ENCODE measurements at places on chromosomes 12 and 14.

- DNase-seq = no peak
These were observed 6.3 kb upstream of the KCNJ8 start for GRCh38 chr12:21780786-21781185.

DNA sequence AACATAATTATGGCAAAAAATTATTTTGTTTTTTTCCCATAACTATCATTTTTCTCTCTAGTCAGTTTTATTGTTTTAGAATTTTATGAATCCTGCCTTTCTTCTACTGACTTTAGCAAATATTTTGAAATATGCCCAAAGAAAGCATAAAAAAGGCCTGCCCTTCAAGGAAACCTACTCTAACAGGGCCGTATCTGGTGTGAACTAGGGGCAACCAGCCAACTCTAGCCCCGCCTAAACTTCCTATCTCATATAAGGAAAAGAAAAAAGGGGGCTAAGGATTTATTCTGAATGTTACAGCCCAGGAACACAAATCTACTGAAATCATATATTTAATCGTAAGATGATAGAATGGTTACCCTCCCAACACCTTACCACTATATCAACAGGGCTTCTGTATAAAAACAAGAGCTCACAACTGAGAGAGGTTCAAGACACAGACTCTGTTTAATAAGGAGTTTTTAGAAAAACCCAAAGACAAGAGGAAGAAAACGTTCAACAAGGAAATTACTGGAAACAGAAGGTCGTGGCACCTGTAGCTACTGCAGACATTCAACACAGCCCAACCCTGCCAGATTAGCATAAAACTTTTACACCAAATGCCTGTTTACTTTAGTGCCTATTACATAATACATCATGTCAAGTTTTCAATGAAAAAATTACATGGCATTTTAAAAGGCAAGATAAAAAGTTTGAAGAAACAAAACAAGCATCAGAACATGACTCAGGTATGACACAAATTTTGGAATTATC, 12.9 kb upstream of the EPYC start:
- no peak for DNase-seq

DNA sequence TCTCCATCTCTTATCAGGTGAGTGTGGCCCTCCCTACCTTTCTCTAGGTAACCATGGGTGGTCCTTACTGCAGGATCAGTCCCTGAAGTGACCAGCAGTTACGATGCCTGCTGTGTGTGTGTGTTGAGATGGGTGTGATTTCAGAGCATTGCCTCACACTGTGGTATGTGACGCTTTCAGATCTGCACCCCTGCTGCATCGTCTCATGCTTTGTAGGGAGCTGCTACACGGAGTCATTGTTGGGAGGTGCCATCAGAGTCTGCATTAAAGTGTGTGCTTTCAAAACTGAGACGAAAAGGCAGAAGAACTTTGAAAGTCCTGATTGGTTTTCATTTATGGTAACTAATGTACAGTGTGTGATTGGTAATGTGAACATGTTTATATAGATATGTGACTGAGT, 150.5 kb downstream of the PELI2 start:
- no peak for DNase-seq

DNA sequence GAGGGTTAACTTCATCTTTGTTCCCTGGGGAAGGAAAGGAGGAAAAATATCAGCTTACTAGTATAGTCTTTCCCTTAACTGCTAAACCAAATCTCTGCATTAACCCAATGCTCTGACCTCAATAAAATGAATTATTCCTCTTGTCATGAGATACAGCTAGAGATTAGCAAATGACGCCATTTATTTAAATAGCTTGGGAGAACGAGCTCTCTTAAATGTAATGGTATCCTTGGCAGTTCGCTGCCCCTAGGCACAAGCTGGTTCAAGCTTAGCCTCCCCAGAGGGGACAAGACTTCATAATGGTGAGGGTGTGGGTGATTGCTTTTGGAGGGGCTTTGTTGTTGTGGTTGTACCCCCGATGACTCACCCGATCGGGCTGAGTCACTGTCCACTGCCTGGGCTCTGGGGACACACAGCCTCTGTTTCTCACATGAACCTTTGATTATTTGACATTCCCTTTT, 19.6 kb downstream of the FNTB start:
- DNase-seq = no peak

DNA sequence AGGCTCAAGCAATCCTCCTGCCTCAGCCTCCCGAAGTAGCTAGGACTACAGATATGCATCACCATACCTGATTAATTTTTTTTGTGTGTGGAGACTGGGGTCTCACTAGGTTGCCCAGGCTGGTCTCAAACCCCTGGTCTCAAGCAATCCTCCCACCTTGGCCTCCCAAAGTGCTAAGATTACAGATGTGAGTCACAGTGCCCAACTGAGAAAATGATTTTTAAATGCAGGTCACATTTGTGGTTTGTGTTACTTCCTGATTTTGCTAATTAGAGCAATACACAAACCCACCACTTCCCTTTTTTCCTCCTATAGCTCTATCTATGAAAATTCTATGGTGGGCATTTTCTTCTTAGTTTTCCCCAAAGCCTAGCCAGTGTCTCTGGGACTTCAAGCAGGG, 45.5 kb upstream of the TMEM263 start:
- no peak for DNase-seq

GRCh38 chr12:132662901-132663755, 24.0 kb downstream of the POLE start:
- no peak for DNase-seq

DNA sequence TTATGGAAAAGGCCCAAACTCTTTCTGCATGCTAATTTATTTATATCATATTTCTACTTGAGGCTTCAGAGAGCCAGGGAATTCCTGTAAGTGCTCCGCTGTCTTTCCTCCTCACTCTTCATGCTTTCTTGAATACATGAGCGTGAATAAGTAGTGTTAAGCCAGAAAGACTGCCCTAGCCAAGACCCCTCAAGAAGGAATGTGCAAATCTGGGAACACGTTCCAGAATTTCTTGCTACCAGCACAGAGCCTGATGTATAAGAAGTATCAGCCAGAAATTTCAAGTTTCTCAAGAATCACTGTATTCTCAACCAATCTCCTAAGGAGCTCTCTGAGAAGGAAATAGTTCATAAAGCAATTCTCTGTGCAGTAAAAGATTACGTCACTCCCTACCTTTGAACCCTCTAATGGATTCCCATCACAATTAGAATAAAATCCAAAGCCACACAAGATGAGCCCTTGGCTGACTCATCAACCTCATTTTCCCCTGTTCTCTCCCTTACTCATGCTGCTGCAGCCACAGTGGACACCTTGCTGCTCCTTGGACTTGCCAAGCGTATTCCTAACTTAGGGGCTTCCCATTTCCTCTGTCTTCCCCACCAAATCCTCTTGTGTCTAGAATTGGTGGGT, 6.9 kb upstream of the TSPAN8 start:
- DNase-seq = no peak

DNA sequence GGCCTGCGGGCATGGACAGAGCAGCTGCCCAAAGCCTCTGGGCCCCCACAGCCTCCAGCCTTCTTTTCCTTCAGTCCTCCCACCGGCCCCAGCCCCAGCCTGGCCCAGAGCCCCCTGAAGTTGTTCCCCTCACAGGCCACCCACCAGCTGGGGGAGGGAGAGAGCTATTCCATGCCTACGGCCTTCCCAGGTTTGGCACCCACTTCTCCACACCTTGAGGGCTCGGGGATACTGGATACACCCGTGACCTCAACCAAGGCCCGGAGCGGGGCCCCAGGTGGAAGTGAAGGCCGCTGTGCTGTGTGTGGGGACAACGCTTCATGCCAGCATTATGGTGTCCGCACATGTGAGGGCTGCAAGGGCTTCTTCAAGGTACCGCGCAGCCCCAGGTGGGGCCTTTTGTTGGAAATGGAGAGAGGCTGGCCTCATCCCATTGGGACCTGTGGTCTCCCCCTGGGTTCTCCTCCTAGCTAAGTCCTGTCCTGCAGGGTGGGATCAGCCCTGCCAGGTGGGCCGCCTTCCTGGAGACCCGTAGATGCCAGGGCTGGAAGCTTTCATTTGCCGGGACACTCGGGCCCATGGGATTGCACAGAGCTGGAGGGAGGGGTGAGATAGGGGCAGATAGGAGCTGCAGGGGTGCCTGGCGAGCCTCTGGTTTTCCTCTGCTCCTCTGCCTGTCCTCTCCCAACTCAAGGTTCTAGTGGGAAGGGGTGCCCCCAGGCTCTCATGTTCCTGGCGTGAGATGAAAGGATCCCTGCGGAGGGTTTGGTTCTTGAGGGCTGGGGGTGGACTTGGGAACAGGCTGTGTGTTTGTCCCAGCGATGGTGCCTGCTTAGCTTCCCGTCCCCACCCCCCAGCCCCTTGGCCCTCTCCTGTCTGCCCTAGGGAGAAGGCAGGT, 3.8 kb downstream of the NR4A1 start:
- DNase-seq = no peak

- DNase-seq = no peak
These were observed 27.4 kb downstream of the PCNX1 start for GRCh38 chr14:70934502-70935134.

GRCh38 chr14:50791201-50791600, 39.8 kb downstream of the NIN start:
- no peak for DNase-seq

DNA sequence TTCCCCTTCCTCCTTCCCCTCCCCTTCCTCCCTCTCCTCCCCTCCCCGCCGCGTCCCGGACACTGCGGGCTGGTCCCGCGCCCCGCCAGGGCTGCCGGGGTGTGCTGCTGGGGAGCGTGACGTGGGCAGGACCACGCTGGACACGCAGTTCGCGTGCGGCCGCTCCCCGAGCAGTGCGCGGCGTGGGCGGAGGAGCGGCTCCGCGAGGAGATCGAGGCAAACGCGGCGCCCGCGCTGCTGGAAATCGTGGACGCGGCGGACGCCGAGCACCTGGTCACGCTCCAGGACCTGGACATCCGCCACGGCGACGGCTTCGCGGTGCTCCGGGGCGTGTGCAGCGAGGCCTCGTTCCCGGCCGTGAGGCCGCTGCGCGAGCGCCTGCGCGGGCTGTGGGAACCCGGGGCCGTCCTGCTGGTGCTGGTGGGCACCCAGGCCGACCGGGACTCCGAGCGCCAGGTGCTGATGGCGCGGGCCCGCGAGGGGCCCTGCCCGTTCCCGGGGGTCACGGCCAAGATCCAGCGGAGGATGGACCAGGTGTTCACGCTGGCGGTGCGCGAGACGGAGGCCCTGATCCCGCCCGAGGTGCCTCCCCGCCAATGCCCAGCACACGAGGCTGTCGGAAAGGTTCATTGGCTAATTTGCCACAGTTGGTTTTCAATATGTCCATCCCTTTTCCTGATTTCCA, 84.3 kb downstream of the TNFAIP2 start:
- DNase-seq = no peak

DNA sequence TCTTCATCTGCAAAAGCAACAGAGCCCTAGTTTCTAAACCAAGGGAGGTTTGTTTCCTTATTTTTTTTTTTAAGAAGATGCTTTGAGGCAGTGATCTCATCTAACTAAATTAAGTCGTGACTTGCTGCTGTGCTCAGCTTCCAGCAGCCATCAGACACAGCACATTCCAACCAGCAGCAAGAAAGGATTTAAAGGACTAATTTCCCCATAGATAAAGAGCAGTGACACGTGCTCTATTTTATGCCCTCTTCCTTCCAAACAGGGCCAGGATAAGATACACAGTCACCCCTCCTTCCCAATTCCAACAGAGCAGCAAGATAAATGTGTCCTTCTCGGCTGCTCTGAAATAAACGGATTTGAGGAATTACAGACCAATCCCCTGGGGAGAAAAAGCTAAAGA, 81.7 kb downstream of the PRKAB1 start:
- DNase-seq = no peak

DNA sequence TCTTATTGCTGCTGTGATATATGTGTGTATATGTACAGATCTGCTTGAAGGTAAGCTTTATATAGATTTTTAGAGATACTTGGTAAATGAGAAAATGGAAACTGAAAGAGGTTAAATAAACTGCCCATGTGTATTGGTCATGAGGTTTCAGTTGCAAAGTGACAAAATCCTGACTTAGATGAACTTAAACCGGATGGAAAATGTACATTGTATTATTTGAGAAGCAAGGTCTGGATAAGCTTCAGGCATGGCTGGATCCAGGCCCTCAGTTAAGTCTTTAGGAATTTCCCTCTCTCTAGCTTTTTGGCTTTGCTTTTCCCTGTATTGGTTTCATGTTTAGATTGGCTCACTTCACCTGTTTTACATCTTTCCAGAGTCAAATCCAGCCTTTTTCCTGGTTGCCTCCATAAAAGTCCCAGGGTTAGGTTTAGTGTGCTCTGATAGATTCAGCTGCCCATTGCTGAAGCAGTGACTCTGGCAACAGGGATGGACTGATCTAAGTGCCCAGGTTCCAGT, 21.0 kb upstream of the MAP1LC3B2 start:
- DNase-seq = no peak

DNA sequence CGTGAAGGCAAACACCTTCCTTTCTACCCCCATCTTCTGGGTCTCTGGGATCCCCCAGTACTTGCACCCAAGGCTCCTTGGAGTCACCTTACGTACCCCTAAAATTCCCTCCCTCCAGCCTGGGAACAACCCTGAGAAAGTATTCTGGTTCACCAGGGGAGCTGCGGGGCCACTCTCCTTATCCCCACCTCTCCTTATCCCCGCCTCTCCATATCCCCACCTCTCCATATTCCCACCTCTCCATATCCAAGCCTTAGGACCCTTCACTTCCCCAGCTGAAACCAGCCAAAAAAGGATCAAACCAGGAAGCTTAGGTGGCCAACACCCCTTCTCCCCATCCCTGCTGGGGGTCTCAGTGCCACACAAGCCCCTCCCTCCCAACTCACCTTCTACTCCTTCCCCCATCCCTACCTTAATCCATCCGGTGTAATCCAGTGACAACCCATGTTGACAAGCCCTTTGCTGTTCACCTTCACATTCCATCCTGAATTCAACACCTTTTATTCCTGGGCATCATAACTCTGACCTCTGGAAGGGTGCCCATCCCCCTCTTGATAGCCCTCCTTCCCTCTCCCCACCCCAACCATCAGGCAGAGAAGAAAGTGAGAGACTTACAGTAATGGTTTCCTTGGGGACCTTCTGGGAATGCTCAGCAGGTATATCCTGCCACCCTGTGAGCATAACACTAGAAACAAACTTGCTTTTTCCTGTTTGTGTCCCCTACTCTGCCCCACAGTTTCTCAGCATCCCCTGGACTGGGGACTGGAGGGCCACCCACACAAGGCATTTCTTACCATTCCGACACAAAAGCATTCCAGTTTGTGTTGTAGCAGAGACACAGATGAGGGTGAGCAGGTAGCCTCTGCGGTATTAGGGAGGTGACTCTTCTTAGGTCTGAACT, 1.6 kb upstream of the MSI1 start:
- DNase-seq = no peak

DNA sequence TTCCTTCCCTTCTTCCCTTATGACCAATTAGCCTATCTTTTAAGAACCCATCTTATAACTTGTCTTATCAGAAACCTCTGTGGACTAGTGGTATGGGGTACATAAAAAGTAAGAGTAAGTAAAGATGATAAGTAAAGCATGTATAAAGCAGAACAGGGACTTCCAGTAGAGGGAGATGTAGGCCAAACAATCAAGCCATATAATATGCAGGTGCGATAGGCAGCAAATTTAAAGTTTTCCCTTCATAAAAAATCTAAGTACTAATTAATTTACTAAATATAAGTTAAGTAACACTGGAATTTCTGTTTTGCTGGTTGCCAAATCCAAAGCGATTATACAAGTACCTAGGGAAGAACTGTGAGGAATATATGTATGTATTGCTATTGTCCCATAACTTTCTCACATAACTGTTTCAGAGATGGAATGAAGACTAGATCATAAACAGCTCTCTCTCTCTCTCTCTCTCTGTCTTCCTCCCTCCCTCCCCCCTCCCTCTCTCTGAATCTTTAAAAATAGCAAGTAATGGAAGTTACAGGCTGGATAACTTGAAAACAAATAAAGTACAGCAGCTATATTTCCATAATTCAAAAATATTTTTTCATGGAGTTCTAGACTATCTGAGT, 25.7 kb downstream of the METTL25 start:
- DNase-seq = no peak

- DNase-seq = no peak
These were observed 24.2 kb downstream of the DPF3 start for GRCh38 chr14:72869407-72870329.
